Activated naive CD4-positive, alpha-beta T cell treated with anti-CD3 and anti-CD28 coated beads, Interleukin-2, amount 50 U/mL, for 16 hours (primary cell): ENCODE measurements at places on chromosomes 12 and 14.
A peak's percentile ranks its signal among the peaks of the same experiment; 100 is the strongest.

GRCh38 chr12:52155048-52155868 lies 36.6 kb downstream of the KRT80 start:
- DNase-seq = no peak

GRCh38 chr14:99441918-99442317 lies 38.7 kb downstream of the SETD3 start:
- no peak for DNase-seq

- DNase-seq = no peak
Measured at GRCh38 chr12:74790931-74791330, 253.3 kb downstream of the ATXN7L3B start.

GRCh38 chr12:39830852-39831520 lies 211.4 kb upstream of the ABCD2 start:
- no peak for DNase-seq

GRCh38 chr14:92663049-92663448 lies 85.4 kb downstream of the LGMN start:
- DNase-seq = no peak

GRCh38 chr14:34640826-34641225 lies 10.9 kb upstream of the SNX6 start:
- DNase-seq = no peak

GRCh38 chr12:107584563-107584962 lies 101.0 kb upstream of the PWP1 start:
- DNase-seq = no peak

- DNase-seq = no peak
Measured at GRCh38 chr14:69701857-69702256, 65.1 kb upstream of the SRSF5 start.

GRCh38 chr12:123160801-123161487 lies 10.1 kb upstream of the PITPNM2 start:
- DNase-seq = no peak

- no peak for DNase-seq
Measured at GRCh38 chr14:100339766-100340422, 16.8 kb downstream of the SLC25A47 start.

DNA sequence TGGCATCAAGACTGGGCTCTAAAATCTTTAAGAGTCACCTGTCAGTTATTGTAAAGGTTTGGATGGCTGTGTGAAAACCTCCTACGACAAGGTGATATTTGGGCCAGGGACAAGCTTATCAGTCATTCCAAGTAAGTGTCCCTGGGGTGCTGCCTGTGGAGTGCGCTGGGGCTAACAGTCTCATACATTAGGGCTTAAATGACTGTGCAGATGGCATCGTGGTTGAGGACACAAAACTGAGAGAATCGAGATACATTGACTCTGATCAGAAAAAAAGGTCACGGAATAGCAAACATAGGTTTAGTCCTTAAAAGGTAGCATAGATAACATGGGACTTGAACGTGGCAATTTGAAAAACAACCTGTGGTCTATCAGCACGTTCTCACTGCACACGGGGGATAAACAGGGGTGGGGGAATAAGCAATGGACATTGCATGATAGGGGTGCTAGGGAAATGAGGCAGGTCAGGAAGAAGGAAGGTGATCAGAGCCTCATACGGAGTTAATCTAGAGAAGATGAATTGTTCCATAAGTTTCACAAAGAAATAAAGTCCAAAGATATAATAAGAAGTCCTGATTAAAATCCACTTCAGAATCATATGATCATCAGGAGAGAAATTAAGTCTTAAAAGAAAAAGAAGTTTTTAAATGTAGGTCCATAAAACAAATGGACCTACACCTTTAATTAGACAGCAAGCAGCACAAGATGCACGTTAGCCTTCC lies 100.3 kb downstream of the DAD1 start:
- no peak for DNase-seq

GRCh38 chr12:108783446-108783845 lies 52.1 kb upstream of the CORO1C start:
- no peak for DNase-seq

GRCh38 chr12:66648033-66648735 lies 30.7 kb downstream of the GRIP1 start:
- DNase-seq = no peak

DNA sequence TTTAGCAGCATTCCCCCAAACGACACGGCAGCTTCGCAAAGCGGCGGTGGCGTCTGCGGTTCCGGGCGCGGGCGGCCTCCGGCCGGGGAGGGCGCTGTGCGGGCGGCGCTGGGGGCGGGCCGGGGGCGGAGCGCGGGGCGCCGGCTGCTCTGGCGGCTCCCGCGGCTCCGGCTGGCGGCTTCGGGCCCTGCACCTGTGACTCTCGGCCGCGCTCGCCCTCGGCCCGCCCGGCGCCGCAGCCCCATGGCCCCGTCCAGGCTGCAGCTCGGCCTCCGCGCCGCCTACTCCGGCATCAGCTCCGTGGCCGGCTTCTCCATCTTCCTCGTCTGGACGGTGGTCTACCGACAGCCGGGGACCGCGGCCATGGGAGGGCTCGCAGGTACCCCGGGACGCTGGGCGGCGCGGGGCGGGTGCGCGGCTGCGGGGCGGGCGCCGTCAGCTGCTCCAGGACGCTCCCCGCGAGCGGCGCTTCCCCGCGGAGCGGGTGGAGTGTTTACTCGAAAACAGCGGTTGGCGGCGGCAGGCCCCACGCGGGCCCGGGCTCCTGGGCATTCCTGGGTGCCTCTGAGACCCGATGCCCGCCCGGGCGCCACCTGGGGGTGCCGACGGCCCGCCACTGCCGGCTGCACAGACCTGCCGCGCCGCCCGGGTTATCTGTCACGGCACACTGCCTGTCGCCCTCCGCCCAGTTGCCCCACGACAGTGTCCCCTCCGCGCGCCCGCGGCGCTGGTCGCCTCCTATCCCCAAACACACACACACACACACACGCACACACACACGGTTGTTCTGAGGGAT lies at the start of gene SLC48A1:
SLC48A1 (plus strand) TSS at position 177 of the 796 bp plus-strand sequence; CDS start at position 244, 67 bp downstream.
- DNase-seq = peak; percentile 79
